ENCODE measurements at places on chromosomes 16 and 17. TPM values are rescaled to one million over a fixed set of nuclear protein-coding genes. Genes with fewer than 3 reads are reported as not detected.

GRCh38 chr17:77011173-77012011, 129.4 kb upstream of the SEC14L1 start:
- DNase-seq, result peak; percentile 48

DNA sequence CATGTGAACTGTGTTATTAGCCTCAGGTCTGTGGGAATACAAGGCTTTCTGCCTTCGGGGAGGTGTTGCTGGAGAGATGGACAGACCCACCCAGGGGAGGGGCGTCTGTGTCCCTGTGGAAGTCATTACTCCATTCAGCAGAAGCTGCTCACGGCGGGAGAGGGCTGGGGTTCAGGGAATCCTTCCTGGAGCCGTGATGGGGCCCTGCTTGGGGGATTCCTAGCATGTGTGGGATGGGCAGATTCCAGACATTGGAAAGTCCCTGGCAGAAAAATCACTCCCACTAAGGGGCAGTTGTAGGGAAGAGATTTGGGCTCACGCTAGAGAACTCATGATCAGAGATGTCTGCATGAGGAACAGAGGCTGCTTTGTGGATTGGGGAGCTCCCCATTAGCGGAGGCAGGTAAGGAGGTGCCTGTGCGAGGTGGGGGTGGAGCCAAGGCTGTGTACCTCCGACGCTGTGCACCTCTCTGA, 56.3 kb upstream of the IL34 start:
- peak; percentile 63 for DNase-seq

GRCh38 chr16:78976212-78976611, 624.3 kb downstream of the MAF start:
- DNase-seq, result peak; percentile 77

- no peak for DNase-seq
These were observed 684 bp upstream of the APPBP2 start for GRCh38 chr17:60526726-60527125.

DNA sequence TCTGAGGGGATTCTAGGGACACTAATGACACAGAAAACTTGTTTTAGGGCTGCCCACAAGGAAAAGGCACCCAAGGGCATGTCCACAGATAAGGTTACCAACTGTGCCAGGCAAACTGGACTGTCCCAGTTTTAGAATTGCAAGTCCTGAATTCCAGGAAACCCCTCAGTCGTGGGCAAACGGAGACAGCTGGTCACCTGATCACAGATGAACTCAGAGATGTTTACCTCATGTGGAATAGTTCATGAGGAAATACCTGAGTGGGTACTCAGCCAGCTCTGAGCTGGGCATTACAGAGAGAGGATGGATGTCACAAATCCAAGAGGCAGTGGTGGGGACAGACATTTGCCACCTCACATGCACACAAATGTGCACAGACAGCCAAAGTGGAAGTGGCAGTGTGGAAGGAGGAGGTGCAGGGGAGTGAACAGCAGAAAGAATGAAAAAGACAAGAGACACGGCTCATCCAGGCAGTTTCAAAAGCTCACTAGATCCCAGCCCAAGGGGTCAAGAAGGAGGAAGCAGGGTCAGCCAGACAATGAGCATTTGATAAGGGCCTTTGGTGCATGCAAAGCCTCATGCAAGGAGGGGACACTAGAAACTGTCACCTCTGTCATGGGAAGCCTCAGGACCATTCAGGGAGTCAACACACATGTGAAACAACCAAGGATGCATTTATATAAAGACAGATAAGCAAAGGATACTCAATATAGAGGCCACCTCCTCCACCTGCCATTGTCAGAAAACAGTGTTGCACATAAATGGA, 24.8 kb downstream of the TTLL6 start:
- DNase-seq, result no peak

C16orf46 gene
- total RNA-seq, result 0.29 TPM

MXRA7 gene
- 171 TPM for total RNA-seq

CRISPLD2 gene
- total RNA-seq, result 21.6 TPM

SOX15 gene
- total RNA-seq, result not detected

PIK3R5 gene
- not detected for total RNA-seq

Data from Daoy (cell line).